Right atrium auricular region (tissue), 2 donors: ENCODE measurements at places on chromosomes 3 and 15. TPM values are rescaled to one million over a fixed set of nuclear protein-coding genes. Genes with fewer than 3 reads are reported as not detected.

The C3orf18 gene
- total RNA-seq = 25.6 TPM

The SST gene
- not detected for total RNA-seq

DNA sequence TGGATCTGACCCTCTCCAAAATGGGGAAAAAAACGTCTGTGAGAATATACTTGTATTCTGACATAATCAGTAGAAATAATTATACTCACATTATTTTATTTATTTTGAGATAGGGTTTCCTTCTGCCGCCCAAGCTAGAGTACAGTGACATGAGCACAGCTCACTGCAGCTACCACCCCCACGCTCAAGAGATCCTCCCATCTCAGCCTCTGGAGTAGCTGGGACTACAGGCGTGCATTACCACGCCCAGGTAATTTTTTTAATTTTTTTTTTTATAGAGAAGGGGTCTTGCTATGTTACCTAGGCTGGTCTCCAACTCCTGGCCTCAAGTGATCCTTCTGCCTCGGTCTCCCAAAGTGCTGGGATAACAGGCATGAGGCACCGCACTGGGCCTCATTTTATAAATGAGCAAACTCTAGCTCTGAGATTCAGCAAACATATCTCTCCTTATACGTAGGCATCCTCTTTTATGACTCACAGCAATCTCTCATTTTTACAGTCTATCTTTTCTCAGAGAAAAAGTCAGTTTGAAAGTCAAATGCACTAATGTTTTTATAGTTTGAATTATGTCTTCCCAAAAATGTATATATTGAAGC, 989 bp upstream of the VGLL3 start:
- peak overlapping the region; percentile 80 for H3K27ac ChIP-seq
- H3K27me3 ChIP-seq = no peaks in the 10 kb centered on the region
- H3K36me3 ChIP-seq = no peaks in the 10 kb centered on the region
- H3K4me3 ChIP-seq = no peak overlapping the region
- no peak for DNase-seq

GRCh38 chr3:158701420-158702065, 29.1 kb upstream of the LXN start:
- no peaks in the 10 kb centered on the region for H3K27me3 ChIP-seq
- no peak overlapping the region for H3K4me3 ChIP-seq
- DNase-seq = no peak
- H3K27ac ChIP-seq = no peak overlapping the region
- peaks cover 4% of the 10 kb centered on the region for H3K36me3 ChIP-seq

- H3K27ac ChIP-seq = no peak overlapping the region
- no peaks in the 10 kb centered on the region for H3K36me3 ChIP-seq
- DNase-seq = no peak
Observed at GRCh38 chr3:42753757-42754156, 19.3 kb downstream of the CCDC13 start.

DNA sequence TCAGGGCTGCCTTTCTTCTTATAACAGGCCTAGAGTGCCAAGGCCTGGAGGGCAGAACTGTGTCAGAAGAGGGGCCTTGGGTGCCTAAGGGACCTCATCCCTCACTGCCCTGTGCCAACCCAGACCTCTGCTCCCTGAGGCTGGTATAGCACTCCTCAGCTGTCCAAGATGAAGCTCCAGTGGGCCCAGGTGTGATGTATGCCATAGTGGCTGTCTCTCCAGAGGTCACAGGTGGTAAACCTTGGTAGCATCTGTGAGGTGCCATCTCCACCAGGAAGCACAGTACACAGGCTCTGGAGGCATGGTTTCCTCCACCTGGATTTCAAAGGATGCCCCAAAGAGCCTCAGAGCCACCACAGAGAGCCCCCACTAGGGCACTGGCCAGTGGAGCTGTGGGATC, 12.3 kb upstream of the KLHL40 start:
- no peaks in the 10 kb centered on the region for H3K36me3 ChIP-seq
- no peak overlapping the region for H3K27ac ChIP-seq
- peaks cover under 1% of the 10 kb centered on the region for H3K4me1 ChIP-seq

DNA sequence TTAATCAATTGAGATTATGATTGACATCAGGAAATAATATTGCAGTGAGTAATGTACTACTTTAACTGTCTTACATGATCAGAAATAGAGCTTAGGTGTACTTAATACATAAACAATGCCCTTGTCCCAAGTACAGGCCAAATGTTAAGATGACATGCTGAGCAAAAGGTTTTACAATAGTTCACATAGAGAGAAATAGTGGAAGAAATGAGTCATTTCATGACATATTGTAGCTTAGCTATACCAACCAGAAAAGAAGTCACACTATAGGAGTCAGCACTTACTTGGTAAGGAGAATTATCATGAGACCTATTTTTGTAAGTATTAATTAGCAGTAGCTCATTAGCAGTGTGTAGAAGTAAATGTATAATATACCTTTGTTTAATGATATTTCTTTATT, 96.4 kb upstream of the NANOGP8 start:
- DNase-seq = no peak
- H3K4me3 ChIP-seq = no peak overlapping the region
- H3K27me3 ChIP-seq = no peaks in the 10 kb centered on the region
- H3K36me3 ChIP-seq = no peaks in the 10 kb centered on the region

The C3orf70 gene
- 3.4 TPM for total RNA-seq

The COLQ gene
- 38.3 TPM for total RNA-seq

- H3K36me3 ChIP-seq = no peaks in the 10 kb centered on the region
- H3K27me3 ChIP-seq = no peaks in the 10 kb centered on the region
- H3K4me3 ChIP-seq = no peak overlapping the region
- H3K27ac ChIP-seq = peak overlapping the region; percentile 32
Observed at GRCh38 chr3:14989943-14990779, 42.8 kb downstream of the NR2C2 start.

DNA sequence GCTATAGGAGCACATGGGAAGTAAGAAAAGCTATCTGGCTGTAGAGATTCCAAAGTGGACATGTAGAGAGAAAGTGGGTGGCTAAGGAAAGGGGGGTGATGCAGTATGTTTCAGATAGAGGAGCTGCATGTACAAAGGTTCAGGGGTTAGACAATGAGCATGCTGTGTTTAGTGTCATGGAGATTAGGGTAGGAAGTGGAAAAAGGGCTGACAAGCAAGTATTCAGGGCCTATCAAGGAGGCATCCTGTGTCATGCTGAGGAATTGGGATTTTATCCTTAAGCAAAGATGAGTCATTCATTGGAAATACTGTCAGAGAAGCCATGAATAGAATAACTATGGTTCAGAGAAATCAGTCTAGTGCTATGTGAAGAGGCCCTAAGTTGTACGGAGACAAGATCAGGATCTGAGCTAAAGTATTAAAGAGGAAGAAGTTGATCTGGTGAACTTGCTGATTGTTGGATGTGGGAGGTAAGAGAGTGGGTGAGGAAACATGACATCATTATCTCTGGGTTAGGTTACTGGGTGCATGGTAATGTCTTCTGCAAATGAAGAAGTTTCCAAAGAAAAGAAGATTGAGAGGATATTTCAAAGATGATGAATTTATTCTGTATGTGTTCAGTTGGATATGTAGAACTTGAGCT, 176.7 kb upstream of the GOLIM4 start:
- no peak overlapping the region for H3K4me3 ChIP-seq
- no peaks in the 10 kb centered on the region for H3K27me3 ChIP-seq
- no peak for DNase-seq
- H3K4me1 ChIP-seq = no peaks in the 10 kb centered on the region

The CAV3 gene
- 16.7 TPM for total RNA-seq

- DNase-seq = no peak
- H3K36me3 ChIP-seq = no peaks in the 10 kb centered on the region
- no peaks in the 10 kb centered on the region for H3K4me1 ChIP-seq
- H3K27me3 ChIP-seq = no peaks in the 10 kb centered on the region
Observed at GRCh38 chr15:80494351-80494751, 90.2 kb downstream of the ARNT2 start.

The SLC6A1 gene
- total RNA-seq = 4.1 TPM

GRCh38 chr15:50907601-50908208, 778 bp upstream of the AP4E1 start:
- peaks cover 41% of the 10 kb centered on the region for H3K4me1 ChIP-seq
- no peaks in the 10 kb centered on the region for H3K27me3 ChIP-seq
- peak overlapping the region; percentile 86 for H3K4me3 ChIP-seq
- peaks cover 7% of the 10 kb centered on the region for H3K36me3 ChIP-seq

DNA sequence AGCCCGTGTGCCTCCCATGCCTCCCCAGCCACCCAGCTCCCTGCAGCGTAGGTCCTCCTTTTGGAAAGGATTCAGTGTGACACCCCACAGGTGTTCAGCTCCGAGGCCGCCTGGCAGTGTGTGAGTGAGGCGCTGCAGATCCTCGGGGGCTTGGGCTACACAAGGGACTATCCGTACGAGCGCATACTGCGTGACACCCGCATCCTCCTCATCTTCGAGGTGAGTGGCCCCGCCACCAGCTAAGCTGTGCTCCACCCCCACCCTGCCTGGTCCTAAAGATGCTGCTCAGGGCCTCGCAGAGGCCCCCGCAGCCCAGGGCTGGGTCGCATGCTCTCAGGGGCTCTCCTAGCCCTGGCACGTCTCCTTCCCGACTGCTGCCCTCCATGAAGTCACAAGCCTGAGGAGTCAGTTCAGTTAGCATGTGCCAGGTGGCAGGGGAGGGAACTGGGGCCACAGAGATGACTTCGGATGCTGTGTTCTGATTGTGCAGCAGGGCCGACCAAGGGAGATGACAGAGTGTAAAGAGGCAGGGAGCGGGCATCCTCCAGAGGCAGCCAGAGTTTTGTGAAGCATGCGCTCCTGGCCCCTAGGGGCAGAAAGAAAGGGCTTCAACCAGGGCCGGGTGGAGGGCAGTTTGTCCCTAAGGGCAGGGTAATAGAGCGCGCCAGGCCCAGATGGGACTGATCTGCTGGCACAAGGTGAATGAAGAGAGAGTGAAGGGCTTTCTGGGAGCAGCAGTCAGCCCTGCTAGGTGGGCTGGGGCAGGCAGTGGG, 26.8 kb downstream of the ACAD9 start:
- no peak overlapping the region for H3K4me3 ChIP-seq
- H3K4me1 ChIP-seq = no peaks in the 10 kb centered on the region
- DNase-seq = no peak
- no peaks in the 10 kb centered on the region for H3K27me3 ChIP-seq

GRCh38 chr3:189833996-189834395, 202.8 kb downstream of the TP63 start:
- DNase-seq = no peak
- no peaks in the 10 kb centered on the region for H3K36me3 ChIP-seq
- no peaks in the 10 kb centered on the region for H3K4me1 ChIP-seq
- no peaks in the 10 kb centered on the region for H3K27me3 ChIP-seq
- H3K4me3 ChIP-seq = no peak overlapping the region

DNA sequence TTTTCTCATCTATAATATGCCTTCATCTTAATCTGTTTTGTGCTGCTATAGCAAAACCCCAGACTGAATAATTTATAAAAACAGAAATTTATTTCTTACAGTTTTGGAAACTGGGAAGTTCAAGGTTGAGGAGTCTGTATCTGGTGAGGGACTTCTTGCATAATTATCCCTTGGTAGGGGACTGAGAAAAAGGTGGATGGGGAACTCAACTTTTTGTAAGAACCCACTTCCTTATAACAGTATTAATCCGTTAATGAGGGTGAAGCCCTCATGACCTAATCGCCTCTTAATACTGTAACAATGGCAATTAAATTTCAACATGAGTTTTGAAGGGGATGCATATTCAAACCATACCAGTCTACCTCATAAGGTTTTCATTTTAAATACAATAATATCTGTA, 17.4 kb upstream of the MYH15 start:
- H3K4me1 ChIP-seq = peaks cover 49% of the 10 kb centered on the region
- H3K36me3 ChIP-seq = no peaks in the 10 kb centered on the region
- H3K4me3 ChIP-seq = no peak overlapping the region
- H3K27ac ChIP-seq = peak overlapping the region; percentile 86

The BLM gene
- 19.3 TPM for total RNA-seq

DNA sequence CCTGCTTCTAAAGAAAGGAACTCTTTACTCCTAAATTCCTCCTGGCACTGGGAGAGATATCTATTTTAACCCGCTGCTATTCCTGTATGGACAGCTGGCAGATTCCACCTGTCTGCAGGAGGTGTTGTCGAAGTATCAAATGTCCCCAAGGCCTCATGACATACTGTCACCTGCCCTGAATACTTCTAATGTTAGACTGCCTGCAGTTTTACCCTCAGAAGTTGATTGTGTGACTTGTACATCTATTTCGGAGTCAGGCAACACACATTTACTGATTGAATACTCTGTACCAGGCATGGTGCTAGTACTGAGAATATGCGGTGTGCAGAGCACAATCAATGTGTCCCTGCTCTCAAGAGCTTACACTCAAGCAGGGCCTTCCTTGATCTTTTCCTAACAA, 38.6 kb downstream of the PDZRN3 start:
- no peak for DNase-seq
- H3K4me1 ChIP-seq = peaks cover 28% of the 10 kb centered on the region
- peak overlapping the region; percentile 76 for H3K27ac ChIP-seq
- no peak overlapping the region for H3K4me3 ChIP-seq

DNA sequence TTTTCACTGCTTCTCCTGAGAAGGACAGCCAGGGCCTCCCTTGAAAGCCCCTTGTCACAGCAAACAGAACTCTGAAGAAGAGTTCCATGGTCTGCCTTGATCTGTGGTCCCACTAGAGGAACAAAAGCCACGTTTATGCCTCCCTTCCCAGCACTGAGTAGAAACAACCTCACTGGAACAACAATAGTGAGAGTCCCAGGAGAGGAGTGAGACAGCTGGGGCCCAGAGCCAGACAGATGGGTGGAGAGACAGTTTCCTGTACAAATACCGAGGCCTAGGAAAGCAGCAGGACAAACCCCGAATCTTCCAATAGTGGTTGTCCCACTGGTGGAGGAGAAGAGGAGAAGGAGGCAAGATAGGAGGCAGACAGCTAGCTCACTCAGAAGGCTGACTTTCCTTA, 106.1 kb downstream of the WDR76 start:
- H3K36me3 ChIP-seq = no peaks in the 10 kb centered on the region
- no peak overlapping the region for H3K27ac ChIP-seq
- peaks cover 31% of the 10 kb centered on the region for H3K4me1 ChIP-seq
- no peak overlapping the region for H3K4me3 ChIP-seq
- DNase-seq = no peak

DNA sequence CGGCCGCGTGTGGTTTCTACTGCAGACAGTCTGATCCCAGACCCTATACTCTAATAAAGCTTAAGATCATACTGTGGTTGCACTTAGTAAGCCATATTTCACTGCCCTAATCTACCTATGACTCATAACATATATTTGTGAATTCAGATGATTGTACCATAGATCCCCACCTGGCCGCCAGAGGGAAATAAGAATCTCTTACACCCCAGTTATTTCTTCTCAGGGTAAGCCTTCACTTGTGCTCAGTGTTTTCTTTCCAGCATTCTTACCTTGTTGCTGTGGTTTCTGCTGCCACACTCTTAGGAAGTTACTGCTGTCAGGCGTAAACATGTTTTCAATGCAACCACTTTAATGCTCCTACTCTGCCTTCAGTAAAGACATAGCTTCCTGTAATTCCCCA, 105.9 kb downstream of the B3GALNT1 start:
- H3K36me3 ChIP-seq = no peaks in the 10 kb centered on the region
- H3K27ac ChIP-seq = no peak overlapping the region
- no peak overlapping the region for H3K4me3 ChIP-seq
- no peaks in the 10 kb centered on the region for H3K27me3 ChIP-seq

- H3K27ac ChIP-seq = no peak overlapping the region
- no peak overlapping the region for H3K4me3 ChIP-seq
- no peak for DNase-seq
- H3K27me3 ChIP-seq = no peaks in the 10 kb centered on the region
- H3K4me1 ChIP-seq = no peaks in the 10 kb centered on the region
Observed at GRCh38 chr3:186896875-186897274, 33.5 kb upstream of the ST6GAL1 start.
